ENCODE measurements at places on chromosomes 2 and 18. TPM values are rescaled to one million over a fixed set of nuclear protein-coding genes. Genes with fewer than 3 reads are reported as not detected.

DNA sequence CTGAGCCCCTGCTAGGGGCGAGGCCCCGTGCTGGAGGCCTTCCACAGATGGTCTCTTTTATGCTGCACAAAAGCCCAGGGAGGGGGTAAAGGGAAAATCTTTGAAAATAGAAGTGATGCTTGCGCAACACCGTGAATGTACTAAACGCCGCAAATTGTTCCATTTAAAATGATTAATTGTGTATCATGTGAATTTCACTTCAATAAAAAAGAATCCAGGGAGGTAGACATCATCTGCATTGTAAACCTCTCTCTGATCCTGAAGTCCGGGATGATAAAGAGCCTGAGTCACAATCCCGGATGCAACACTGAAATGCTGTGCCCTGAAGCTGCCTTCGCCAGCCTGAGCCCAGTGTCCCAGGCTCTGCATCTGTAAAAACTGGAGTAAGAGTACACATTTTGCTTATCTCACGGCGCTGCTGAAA is 107.7 kb upstream of the PPP1CB start:
- no peak for DNase-seq

GRCh38 chr2:74314107-74314506 is 29.1 kb downstream of the SLC4A5 start:
- DNase-seq: peak; percentile 43

GRCh38 chr2:10252661-10253060 is 50.0 kb upstream of the HPCAL1 start:
- no peak for DNase-seq

DNA sequence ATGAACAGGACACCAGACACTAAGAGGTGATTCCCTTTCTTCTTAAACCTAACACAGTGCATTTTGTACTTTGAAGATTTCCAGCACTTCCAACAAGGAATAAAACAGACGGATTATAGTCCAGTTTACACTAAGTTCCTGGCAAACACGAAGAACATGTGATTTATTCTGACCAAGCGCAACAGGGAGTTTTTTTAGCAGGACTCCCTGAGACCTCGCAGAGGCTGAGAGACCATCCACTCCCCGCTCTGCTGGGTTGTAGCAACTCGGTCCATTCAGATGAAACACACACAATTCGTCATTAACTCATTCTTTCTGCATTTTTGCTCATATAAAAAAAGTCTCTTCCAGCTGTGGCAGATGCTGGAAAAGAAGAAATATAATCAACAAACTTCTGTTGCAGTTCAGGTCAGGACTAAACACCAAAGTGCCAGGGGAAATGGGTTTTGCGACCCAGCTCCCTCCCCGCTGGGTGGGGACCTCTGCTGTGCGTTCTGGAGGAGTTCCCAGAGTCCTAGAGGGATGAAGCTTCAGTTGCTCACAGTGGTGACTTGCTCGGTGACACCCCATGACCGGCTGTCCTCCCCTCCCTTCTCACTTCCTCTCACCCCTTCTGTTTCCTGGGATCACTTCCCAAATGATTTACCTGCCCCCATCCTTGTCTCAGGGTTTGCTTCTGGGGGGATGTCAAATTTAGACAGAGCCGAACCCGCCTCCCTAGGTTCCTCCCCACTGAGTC is 52.5 kb downstream of the KCNF1 start:
- peak; percentile 30 for DNase-seq

DNA sequence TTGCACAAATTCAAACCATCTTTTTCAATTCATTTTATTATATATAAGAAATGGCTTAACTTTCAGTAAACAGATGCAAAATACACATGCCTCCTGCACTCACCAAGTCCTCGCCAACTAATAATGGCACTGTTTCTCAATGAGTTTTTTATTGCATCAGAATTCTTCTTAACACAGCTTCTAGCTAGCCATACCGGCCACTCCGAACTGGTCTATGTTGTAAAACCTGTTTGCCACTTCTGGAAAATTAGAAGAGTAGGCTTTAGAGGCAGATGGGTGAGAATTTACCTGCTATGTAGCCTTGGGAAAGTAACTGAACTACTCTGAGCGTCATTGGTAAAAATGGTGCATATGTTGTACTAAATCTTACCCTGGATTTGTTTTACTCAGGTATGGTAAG is 100.6 kb upstream of the LHCGR start:
- DNase-seq: peak; percentile 3

GRCh38 chr18:79305911-79306310 is 89.8 kb upstream of the NFATC1 start:
- DNase-seq: no peak

Gene PSME4
- 41.5 TPM for polyA plus RNA-seq

All from left lung (tissue), 14 donors.